SK-N-SH treated with all-trans-retinoic acid at 6 μM for 48 hours (cell line): ENCODE measurements at places on chromosomes 11 and 22.
A peak's percentile ranks its signal among the peaks of the same experiment; 100 is the strongest.

DNA sequence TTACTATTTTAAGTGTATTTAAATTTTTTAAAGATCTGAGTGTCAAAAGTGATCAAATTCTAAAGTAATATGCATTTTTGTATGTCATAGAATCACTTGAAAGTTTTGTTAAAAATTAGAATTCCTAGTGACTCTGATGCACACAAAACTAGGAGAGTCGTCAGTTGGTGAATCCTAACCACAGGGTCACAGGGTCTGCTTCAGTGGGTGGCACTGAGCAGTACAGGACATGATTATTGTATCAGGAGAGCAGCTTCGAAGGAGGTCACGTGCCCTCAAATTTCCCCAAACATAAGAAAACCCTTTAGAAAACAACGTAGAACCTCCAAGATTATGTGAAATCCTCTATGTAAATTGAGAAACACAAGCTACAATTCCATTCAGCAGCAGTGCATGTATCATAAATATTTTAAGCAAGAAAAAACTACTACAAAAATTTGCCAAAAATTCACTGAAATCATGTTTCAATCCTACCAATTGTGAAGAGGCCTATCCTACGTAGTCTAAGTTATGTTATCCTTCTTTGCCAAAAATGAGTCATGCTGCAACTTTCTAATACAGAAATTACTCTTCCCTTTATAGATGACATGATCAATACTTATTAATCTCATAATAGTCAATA lies 323.6 kb downstream of the AASDHPPT start:
- no peak for ATAC-seq

- ATAC-seq: no peak
These were observed 18.7 kb downstream of the EHF start for GRCh38 chr11:34639545-34639944.

- ATAC-seq: no peak
These were observed 377.3 kb downstream of the TBC1D22A start for GRCh38 chr22:47139790-47140119.

GRCh38 chr11:82890002-82890341 lies 10.3 kb downstream of the PRCP start:
- ATAC-seq: no peak

- no peak for ATAC-seq
These were observed 12.7 kb upstream of the CYP2R1 start for GRCh38 chr11:14904745-14905103.

DNA sequence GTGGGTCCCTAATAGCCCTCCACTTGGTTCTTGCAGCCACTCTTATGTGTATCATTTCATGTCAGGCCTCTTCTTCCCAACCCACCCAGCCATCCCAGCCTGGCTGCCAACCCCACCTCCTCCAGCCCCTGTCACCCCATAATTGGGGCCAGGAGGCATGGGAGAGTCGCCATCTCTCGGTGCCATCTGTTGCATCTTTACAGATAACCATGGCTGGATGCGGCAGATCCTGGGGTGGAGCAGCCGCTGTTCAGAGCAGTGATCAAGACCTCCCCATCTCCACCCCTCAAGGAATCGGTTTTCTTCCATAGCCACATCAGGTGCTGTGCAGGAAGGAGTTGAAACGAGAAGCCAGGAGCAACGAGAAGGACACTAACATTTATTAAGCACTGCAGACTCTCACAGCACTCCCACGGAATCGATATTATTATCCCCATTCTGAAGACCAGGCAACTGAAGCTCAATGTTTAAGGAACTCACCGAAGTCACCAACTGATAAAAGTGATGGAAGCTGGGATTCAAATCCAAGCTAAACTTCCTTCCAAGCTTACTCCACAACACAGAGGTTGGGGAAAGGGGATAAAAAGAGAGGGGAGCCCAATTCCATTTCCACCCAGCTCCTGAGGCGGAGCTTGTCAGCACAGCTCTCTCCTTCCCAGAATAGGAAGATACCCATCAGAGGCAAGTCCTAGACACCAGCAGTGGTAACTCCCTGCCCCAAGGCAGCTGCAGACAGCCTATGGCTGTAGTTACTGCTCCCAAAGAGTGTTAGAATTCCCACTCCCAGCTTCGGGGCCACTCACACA lies 2.7 kb downstream of the SLC43A1 start:
- ATAC-seq: no peak

GRCh38 chr11:20129665-20130064 lies 30.6 kb downstream of the DBX1 start:
- ATAC-seq: no peak

DNA sequence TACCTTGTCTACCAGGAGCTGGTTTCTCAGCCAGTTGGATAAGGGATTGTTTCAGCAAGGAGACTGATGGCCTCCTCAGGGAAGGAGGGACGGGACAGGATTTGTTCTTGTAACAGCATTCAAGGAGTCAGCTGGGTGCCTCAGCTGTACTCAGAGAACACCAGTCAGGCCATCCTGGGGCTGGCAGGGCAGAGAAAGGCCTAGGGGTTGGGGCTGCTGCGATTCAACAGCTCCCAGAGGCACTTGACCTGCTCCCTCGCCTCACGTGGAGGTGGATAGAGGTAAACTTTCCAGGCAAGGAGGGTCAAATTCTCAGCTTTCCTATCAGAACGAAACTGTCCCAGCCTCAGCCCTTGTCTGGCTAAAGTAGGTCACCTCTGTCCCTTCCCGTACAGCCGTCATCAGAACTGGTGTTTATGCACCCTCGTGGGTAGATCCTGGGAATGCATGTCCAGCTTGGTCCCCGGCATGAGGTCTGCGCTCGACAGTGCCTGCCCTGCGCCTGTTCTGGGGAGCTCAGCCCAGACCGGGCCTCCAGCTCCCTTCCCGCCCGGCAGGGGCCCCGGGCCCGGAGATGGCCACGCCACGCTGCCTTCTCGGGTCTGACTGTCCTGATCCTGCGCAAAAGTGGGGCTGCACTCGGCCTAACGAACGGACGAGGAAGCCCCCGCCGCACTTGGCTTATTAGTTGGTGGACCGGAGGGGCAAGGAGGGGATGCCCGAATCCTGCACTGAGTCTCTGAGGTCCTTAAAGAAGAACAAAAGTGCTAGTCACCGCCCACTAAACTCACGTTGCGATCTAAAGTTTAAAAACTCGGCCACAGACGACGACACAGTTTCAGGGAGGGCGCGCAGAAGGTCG lies 762 bp upstream of the CCDC134 start:
- ATAC-seq: no peak

DNA sequence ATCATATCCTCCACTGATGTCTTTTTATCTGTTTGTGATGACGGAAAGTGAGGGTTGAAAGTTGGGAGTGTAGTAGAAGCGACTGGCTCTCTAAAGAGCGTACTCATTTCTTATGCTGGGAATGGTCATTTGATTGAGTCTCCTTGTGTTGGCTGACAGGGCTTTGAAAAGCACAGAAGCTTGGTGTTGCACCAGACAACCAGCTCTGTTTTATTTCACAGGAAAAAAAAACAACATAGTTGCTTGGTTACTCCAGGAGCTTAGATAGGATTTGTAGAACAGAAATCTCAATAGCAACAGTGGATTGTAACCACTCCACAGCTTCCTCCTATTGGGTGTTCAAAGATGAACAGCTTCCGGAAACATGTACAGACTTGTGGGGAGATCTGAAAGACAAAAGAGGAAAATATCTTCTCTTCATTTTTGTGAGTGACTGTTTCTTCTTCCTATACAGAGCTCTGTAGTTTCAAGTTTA lies 2.7 kb downstream of the RBM14 start:
- no peak; the same call in 2 of the 3 replicates for ATAC-seq

DNA sequence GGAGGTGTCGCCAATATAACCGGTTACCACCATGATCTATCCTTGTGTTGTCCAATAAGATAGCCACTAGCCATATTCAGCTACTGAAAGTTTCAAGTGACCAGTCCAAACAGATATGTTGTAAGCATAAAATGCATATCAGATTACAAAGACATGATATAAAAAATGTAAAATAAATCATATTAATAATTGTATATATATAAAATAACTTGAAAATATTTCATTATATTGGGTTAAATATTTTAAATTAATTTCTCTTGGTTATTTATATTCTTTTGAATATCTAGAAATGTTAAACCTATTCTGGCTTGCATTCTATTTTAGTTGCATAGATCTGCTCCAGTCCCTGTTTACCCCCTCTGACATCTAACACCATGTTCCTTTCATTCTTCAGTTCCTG lies 121.7 kb upstream of the SEZ6L start:
- no peak for ATAC-seq

GRCh38 chr11:114857281-114857680 lies 179.0 kb downstream of the NXPE2 start:
- ATAC-seq: no peak

DNA sequence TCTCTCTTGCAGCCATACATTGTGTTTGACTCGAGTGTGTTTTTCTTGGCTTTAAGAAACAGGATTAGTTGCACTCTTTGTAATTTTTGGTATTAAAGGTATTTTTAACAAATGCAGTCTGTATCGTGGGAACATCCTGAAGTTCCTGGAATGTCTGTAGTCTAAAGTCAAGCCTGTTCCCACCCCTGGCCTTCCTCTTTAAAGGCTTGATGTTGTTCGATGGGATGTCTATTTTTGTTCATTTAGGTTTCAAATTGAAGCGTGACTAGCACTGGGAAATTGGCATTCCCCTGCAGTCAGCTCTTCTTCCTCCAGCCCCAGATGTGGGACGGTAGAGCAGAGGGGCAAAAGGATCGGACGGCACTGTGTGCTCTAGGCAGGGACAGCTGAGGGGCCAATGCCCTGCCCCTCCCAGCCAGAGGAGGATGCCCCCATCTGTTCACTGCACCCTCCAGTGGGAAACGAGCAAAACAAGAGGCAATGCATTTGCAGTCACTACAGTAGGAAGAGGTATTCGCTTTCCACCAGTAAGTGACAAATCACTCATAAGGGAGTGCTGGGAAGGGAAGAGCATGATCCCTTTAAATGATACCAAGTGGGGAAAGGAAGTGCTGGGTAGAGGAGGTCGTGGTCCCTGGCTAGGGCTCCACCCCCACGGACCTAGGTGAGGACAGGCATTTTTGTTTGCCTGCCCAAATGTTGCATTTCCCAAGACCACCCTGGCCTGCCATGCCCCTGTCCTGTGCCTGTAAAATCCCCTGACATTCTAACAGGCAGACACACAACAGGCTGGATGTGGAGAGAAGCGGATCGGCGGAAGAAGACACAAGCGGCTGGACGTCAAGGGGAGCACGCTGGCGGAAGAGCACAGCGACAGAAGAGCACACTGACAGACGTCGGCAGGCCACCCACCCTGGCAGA lies 47.4 kb upstream of the SEPTIN5 start:
- peak; percentile 8 for ATAC-seq

DNA sequence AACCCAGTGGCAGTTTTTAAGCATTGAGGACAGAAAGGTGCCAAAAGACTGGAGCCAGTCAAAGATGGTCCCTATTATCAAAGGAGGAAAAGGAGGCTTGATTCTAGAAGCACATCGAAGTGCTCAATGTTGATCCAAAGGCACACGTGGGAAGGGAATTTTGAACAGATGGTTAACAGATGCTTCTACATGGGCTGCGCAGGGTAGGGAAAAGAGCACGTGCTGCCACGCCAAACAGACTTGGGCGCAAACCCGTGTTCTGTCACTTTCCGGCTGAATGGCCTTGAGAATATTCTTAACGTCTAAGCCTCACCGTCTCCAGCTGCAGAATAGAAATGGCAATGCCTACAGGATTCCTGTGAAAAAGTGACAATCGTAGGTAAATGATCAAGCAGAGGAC lies 217.9 kb upstream of the MTNR1B start:
- ATAC-seq: no peak
